Hypothalamus (tissue), 51 donors: ENCODE measurements at places on chromosomes 7 and 10.

- no peak for DNase-seq
These were observed 34.3 kb downstream of the INPP5A start for GRCh38 chr10:132571650-132572544.

- DNase-seq, result no peak
These were observed 283.9 kb downstream of the SDHAF3 start for GRCh38 chr7:97401398-97401797.

GRCh38 chr7:108270385-108271015 lies 140.3 kb upstream of the LAMB4 start:
- DNase-seq, result no peak

- DNase-seq, result no peak
These were observed 72.4 kb upstream of the C1GALT1 start for GRCh38 chr7:7109934-7110333.

- DNase-seq, result no peak
These were observed 635 bp downstream of the ZNF32 start for GRCh38 chr10:43648095-43648397.

DNA sequence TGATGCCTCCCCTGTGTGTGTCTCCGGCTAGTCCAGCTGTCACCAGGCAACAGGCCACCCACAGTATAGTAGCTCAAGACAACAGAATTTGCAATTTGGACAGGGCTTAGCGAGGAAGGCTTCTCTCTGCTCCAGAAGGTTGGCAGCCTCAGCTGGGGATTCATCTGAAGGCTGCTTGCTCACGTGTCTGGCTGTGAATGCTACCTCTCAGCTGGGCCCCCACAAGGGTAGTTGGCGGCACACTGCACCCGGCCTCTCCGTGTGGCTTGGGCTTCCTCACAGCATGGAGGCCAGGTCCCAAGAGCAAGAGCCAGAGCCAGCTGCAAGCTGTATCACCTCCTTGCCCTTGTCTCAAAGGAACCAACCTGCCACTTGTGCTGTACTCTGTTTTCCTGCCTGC lies 19.2 kb downstream of the ECHDC3 start:
- no peak for DNase-seq

DNA sequence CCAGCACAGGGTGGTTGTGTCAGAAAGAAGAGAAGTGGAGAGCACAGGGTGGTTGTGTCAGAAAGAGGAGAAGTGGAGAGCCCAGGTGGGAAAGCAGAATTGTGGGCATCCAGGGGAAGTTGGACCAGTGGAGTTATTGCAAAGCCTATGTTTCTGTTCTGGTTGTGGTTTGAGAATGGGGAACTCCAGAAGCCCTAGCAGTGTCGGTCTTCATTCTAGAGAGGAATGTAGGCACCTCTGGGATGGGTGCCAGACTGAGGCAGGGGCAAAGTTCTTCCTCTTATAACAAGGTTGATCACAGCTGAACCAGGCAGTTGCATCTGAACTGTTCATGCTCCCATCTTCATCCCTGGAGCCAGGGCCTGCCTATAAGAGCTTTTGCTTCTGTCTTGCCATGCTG lies 954 bp downstream of the FSCN3 start:
- no peak for DNase-seq

DNA sequence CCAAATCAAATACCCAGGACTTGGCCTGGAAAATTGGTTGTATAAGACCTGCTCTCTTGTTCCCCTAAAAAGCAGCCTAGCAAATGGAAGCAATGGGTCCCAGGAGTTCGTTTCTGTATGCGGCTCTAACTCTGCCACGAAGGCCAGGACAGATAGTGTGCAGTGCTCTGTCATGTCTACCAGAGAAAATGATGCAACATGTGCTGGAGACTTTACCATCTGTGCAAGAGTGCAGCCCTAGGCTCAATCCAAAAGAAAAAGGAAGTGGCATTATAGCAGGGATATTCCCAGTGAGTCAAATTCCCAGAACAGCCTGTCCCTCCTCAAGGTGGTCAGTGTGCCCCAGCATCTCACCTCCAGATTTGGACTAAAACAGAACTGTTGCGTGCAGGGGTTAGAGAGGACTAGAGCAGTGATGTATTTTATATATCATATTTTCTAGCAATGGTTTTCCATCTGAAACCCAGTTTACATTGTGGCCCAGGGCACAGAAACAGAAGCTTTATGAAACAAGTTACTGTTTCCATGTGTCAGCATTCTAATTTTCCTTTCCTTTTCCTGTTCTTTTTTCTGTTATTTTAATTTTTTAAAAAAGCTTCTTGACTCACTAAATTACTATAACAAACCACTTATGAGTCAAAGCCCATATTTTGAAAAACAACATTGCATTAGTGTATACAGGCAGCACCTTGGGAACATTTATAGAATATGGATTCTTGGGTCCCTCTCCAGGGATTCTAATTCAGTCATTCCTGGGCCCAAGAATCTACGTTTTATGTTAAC lies 311.2 kb downstream of the RNLS start:
- no peak for DNase-seq

DNA sequence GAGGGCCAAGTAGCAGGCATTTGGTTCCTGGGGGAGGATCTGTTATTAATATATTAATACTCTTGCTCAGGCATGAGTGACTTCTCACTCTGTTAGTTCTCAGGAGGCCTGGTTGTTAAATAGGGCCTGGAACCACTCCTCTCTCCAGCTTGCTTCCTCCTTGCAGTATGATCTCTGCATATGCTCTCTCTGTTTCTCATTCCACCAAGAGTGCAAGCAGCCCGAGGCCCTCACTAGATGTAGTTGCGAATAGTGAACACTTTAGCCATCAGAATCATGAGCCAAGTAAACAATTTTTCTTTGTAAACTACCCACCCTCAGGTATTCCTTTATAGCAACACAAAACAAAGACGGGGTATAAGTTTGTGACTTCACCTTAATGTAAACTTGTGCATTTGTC lies 784.3 kb downstream of the DNAJB9 start:
- DNase-seq, result no peak

DNA sequence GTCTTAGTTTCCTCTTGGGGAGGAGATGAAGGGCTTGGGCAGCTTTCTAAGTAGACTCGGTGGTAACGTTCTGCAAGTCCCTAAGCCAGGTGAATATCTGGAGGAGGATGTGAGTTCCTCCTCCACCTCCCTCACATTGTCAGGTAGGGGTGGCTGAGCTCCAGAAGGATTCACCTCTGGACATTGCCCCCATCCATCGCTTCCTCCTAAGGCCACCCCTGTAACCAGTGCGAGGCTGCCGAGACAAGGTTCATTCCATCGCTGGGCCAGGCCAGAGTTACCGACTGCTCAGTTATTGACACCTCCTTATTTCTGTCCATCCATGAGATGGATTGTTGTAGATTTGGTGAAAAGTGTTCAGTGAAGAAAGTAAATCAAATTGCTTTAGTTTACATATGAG lies 334.1 kb upstream of the KLF6 start:
- DNase-seq, result no peak

DNA sequence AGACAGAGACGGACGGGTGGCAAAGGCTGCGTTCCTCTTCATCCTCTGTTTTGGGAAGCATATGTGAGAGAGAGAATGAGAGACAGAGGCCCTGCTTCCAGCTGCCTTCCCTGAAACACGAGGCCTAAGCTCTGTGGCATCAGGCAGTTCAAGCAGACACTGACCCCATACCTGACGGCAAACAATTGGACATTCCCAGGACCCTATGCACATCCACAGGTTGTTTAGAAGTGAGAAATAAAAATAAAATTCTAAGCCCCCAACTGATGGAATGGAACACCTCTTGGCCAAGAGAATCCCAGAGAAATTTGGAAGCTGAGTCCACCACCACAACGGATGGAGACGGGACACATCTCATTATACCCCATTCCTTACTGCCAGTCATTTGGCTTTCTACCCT lies 105.3 kb downstream of the CPXM2 start:
- DNase-seq, result no peak

DNA sequence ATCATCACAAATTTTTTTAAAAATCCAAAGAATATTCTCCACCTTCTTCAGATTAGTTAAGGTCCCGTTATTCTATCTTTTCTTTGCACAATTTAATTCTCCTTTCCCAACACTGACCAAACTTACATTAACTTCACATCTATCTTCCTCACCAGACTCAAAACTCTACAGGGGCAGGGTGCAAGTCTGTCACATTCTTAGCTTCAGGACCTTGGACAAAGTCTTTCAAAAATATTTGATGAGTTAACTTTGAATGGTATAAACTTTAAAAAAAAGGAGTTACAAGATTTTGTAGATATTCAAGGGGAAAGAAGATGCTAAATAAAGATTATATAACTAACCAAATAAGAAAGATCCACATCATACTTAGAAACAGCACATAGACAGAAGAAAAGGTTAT lies 132.7 kb downstream of the ZNF438 start:
- no peak for DNase-seq

DNA sequence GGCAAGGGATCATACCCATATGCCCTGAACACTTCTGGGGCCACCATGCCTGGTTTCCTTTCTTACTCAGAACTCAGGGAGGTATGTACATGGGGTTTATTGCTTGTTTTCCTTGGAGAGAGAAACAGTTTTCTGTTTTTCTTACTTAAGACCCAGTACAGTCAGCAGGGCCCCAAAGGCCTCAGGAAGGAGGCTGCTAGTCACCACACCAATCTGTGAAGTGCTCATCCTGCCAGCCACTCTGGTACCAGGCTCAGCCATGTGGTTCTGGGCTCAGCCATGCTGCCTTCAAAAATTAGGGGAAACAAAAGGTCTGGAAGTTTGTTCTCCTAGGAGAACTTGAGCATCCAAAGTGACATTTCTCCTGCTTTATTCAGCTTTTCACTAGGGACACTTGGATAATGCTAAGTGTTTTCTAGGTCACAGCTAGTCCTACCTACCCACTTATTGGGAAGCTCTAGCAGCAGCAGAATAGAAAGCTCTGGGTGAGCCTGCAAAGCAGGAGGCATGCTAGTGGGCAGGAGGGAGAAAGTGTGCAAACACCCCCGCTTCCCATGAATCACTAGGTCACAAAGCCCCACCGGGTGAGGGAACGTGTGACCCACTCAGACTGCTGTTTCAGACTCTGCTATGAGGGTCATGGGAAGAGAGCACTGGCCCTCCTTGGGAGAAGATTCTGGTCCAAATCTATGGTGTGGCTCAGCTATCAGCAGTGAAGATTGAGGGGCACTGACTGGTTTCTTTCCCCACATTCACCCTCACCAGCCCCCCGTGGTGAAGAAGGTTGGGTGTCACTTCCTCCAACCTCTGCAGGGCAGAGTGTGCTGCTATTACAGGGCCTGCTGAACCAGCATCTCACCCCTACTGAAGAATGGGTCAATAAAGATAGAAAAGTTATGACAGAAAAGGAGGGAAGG lies 23.9 kb downstream of the NUDCD3 start:
- DNase-seq, result no peak

DNA sequence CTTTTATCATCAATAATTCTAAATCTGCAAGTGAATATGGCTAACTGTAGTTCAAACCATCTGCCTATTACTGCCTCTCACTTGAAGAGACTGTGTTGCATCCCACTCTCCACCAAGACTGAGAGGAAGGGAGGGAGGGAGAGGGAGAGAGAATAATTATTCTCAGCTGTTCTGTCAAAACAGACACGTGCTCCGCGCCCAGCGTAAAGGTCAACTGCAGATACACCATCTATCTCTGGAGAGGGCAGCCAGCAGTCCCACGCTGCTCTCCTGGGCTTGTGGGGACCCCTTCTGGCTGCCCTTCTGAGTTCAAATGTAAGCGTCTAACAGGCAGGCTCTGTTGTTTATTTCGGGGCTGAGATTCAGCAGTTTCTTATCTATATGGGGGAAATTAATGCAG lies 625.5 kb upstream of the GALNT17 start:
- DNase-seq, result no peak

DNA sequence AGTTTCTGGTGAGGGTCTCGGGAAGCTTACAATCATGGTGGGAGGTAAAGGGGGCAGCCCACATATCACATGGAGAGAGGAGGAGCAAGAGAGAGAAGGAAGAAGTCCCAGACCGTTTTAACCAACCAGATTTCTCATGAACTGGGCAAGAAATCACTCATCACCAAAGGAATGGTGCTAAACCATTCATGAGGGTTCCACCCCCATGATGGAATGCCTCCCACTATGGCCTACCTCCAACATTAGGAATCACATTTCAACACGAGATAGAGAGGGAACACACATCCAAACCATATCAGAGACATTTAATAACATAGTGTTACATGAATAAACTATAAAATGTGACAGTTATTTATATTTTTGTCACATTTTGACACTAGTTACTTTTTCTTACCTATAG lies 214.8 kb upstream of the MAGI2 start:
- no peak for DNase-seq

DNA sequence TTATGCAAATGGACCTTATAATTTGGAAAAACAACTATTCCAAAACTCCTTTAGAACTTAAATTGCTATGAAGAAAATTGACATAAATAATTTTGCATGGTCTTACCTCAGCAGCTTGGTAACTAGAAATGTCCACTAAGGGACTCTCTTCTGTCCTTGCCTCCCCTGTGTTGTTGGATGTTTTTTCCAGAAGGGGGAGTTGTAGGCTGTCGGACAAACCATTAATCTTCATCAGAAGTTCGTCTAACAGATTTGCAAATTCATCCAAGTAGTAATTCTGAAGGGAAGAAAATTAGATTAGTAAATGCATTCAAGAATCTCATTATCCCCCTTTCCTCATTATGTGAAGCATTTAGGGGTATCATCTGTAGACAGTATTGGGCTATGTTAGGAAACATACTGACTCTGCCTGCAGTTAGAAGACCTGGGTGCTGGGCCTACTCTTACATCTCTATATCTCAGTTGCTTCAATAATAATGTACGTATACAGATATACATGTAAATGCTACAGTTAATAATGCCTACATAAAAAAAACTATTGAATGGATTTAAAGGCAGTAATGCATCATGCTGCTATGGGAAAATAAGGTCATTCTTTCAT lies 155.6 kb downstream of the PKD1L1 start:
- DNase-seq, result no peak

GRCh38 chr10:2120746-2121145 lies 383.4 kb upstream of the ADARB2 start:
- no peak for DNase-seq

DNA sequence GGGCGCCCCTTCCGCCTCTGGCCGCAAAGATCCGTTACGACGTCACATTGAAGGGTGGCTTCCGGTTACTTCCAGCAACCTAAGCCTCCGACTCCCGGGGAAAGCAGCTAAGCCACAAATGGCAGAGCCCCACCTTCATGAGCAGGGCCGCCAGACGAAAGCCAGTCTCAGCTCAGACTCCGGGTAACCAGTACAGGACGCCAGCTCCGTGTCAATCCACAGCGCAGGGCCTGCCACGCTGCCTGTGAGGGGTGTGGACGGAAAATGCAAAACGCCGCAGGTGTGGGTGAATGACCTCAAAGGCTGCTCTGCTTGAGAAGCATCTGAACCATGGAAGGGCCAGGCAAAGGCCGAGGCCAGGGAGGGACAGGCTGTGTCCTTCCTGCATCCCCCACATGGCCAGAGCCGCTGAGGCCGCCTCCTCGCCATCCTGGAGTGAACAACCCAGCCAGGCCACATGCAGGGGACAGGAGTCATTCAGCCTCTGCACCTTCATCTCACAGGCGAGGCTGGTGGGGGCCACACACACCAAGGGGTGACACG lies 53.5 kb upstream of the PPP2R2D start:
- no peak for DNase-seq
